NCI-H187 treated with DMSO at 0.1 percent for 48 hours (cell line): ENCODE measurements at places on chromosomes 5 and 9.

DNA sequence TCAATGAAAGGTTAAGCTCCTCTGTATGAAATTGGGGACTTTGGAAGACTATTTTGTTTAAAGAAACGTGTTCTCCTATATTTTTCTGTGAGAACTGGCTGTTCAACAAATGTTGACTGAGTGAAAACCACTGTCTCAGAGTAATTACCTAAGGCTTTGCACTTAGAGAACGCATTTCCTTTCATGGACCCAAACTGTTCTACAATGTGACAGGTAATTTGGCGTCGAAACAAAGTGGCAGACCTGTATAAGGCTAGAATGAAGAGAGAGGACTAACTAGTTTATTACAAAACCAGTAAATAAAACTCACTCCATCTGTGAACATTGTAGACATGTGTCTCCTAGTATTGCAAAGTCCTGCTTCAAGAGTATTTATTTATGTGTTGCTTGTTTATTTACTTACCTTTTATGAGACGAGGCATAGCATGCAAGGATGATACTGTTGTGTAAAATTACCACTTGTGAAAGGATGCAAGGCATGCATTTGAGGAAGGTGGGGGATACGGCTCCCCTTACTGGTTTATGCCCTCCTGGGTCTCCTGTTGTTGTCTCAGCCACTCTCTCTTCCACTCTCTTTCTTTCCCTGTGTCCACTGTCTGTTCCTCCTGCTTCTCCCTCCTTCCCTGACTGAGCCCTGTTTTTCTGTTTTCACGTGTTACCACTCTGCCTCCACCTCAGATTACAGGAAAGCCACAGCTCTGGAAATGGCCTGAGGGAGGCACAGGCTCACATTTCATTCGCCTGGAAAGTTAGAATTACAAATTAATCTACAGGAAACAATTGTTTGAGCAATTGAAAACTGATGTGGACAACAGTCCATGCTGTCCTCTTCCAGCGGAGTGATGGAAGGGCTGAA lies 444.0 kb upstream of the ZNF608 start:
- DNase-seq: no peak

DNA sequence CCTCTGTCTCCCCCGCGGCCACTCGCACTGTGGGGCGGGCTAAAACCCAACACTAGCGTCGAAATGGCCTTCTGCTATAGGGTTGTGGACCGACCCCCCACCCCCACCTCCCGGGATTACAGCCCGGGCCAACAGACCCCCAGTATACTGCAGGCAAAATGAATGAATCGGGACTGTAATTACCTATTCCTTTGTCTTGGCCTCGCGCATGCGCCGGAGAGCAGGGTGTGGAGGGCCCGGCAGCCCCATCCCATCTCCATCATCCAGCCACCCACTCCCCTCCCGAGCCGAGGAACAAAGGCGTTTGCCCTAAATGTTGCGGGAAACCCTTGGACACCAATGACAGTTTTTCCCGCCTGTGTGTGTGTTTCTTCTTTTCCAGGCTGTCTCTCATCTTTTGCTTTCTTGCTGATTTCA lies 1.6 kb downstream of the BASP1 start:
- DNase-seq: no peak

GRCh38 chr5:175895686-175896102 lies 24.3 kb downstream of the CPLX2 start:
- DNase-seq: no peak

- no peak for DNase-seq
Observed at GRCh38 chr9:106119176-106119575, 424.8 kb downstream of the TMEM38B start.

- no peak for DNase-seq
Observed at GRCh38 chr5:96569332-96569731, 92.8 kb upstream of the CAST start.

DNA sequence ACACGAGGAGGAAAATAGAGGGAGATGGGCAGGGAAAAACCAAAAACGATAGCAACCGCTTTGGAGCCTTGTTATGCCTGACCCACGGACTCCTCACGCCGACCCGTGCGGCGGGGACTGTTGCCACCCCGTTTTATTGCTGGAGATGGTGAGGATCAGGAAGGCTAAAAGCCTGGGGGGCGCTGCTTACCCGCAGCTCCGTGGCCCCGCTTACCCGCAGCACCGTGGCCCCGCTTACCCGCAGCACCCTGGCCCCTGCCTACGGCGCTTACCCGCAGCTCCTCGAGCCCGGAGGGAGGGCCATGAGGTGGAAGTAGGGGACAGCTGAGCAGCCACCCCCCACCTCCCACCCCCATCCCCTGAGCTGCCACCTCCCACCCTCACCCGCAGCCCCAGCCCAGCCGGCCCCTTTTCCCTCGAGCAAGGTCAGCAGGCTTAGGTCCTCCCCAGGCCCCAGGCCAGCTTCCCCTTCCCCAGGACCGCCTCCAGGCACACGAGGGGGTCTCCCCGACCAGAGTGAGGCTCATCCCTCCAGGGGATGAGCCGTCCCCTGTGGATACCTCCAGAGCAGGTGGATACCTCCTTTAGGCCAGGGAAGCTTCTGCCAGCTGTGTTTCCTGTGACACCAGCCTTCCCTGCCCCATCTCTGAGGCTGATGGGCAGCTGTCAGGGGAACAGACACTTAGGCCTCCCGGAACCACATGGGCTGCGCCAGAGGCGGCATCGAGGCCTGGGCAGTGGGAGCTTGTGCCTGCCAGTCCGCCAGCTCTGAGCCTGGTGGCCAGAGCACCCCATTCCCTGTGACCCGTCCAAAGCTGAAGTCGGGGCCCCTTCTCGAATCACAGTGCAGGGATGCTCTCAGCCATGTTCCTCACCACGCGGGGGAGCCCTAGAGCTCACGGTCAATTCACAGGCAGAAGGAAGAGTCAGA lies 92.3 kb downstream of the LMX1B start:
- DNase-seq: no peak

GRCh38 chr9:86636519-86636918 lies 282.3 kb upstream of the TUT7 start:
- no peak for DNase-seq

DNA sequence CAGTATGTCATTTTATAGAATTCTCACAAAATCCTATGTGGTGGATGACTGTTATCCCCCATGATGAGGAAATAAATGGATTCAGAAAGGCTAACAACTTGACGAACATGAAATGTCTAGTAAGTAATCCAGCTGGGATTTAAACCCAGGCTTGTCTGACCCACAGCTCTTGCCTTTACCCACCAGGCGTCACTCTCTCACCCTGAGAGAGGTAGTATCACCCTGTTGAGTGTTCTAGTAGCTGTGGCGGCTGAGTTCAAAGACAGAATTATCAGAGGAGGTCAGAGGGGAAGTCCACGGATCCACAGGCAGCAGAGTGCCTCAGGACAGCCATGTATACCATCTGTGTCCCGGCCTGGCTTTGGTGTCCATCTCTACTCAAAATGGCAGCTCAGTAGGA lies 113.8 kb downstream of the ZNF462 start:
- DNase-seq: no peak

- DNase-seq: no peak
Observed at GRCh38 chr5:3122985-3123762, 371.7 kb upstream of the IRX2 start.

DNA sequence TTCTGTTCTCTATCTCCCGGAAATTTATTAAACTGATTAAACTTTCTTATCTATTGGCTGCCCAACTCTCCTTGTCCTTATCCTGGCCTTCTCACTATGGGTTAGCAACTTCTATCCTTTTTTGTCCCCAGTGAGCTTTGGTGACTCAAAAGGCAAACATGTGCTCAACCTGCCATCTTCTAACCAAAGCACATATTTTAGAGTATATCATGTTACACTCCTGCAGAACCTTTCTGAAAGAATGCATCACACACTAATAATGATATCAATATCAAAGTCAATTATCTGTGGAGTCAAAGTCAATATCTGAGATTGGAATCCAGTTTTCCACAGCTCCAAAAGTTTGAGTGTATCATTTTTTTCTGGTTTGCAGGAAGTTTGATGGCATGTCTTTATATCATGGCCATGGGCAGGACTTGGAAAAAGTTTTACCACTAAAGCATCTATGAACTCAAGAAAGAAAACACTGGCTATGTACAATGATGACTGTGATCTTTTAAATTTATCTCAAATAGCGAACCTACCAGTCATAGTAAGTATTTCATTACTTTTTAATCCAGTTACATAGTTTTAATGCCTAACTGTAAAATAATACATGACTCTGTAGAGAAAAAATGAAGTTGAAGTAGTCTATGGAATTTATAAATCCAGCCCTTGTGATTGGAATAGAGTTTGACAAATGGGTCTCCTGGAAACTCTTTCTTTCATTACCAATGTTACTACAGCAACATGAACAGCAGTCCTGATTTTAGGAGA lies 166.8 kb downstream of the DROSHA start:
- no peak for DNase-seq

DNA sequence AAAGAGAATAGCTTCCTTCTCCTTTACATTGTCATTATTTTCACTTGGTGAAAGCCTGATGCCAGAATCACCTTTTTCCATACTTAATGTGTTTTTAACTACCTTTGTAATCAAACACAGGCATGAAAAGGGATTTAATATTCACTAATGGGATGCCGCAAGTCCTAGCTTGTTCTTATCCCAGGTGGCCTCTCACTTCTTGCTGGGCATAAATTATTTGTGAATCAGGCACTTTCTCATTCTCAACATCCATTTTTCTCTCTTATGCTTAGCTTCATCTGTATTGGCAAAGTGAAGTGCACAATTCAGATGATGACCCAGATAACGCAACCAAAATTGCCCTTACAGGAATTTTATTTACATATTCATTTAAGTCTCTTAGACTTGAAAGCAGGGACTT lies 10.9 kb downstream of the ACTL7B start:
- peak; percentile 48 for DNase-seq

DNA sequence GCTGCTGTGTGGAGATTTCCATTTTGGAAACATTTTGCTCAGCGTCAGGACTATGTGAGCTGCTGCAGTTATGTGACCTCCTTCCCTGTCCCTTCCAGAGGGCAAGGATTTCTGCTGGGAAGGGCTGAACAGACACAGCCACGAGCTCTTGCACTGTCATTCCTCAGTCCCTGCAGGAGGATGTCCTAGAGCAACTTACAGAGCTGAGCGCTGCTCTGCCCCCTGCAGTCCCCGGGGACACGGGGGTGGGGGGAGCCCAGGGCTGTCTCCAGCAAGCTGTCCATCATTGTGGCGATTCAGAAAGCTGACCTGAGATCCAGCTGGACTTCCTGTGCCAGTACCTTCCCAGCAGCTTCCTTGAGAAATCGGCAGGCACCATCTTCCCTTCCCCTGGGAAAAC lies 28.0 kb upstream of the MAP1B start:
- no peak for DNase-seq

GRCh38 chr5:120874081-120874862 lies 410.2 kb downstream of the PRR16 start:
- DNase-seq: no peak

DNA sequence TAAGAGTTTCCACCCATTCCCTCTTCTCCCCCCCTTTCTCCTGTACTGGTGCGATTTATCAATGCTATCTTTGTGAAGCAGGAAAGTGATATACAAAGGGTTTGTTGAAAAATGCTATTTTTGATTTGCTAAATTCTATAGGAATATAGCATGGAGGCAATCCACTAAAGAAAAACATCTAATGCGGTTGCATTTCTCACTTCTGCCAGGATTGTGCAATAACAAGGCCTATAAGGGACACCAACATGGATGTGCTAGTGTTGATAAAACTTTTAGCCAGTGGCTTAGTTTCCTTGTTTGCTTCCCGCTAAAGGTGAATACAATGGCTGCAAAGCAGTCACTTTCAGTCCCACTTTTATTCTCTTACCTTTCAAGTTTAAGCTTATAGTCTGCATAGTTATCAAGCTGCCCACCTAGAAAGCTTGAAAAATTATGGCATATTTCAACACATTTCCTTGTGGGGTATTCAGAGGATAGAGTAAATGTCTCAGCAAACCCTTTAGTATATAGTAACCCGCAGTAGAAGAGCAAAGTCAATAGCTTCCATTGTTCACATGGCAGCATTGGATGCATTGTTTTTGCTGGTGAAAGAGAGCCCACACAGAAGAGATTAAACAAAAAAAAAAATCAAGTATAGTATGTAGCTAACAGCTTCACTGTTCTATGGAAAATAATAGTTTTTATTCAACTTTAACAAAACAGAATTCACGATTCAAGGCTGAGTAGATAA lies 674.6 kb upstream of the SEMA6A start:
- no peak for DNase-seq

GRCh38 chr5:1345876-1346626 lies 1.2 kb upstream of the CLPTM1L start:
- DNase-seq: no peak

- DNase-seq: no peak
Observed at GRCh38 chr9:79610791-79611614, 39.2 kb downstream of the TLE4 start.

- no peak for DNase-seq
Observed at GRCh38 chr9:2849941-2850340, 6.0 kb upstream of the PUM3 start.
